Right renal pelvis (tissue), 4 donors: ENCODE measurements at places on chromosomes 3 and 15. TPM values are rescaled to one million over a fixed set of nuclear protein-coding genes. Genes with fewer than 3 reads are reported as not detected.

The WDR93 gene
- 3.1 TPM for polyA plus RNA-seq

The ECE2 gene
- polyA plus RNA-seq = not detected

The CPLX3 gene
- not detected for polyA plus RNA-seq

The CYP8B1 gene
- 0.79 TPM for polyA plus RNA-seq

The GOLGA8R gene
- polyA plus RNA-seq = 4.9 TPM

The LACTB gene
- 22.6 TPM for polyA plus RNA-seq

The TEX55 gene
- not detected for polyA plus RNA-seq

The ACOX2 gene
- 39.6 TPM for polyA plus RNA-seq

The CHRNA7 gene
- polyA plus RNA-seq = 11.1 TPM

The NTRK3 gene
- 15.6 TPM for polyA plus RNA-seq

The SLC28A1 gene
- 8.5 TPM for polyA plus RNA-seq

The SYNPR gene
- 0.10 TPM for polyA plus RNA-seq

The RASGRP1 gene
- polyA plus RNA-seq = 13.5 TPM

The CELF6 gene
- polyA plus RNA-seq = 5.2 TPM

The GATM gene
- 304 TPM for polyA plus RNA-seq

The HIGD2B gene
- not detected for polyA plus RNA-seq

The AMIGO3 gene
- 1.0 TPM for polyA plus RNA-seq
